ENCODE measurements at places on chromosomes 13 and 19.

GRCh38 chr19:42165146-42165545 lies 32.9 kb upstream of the POU2F2 start:
- DNase-seq = no peak

GRCh38 chr19:14467816-14468215 lies 7.3 kb downstream of the PTGER1 start:
- DNase-seq = no peak

DNA sequence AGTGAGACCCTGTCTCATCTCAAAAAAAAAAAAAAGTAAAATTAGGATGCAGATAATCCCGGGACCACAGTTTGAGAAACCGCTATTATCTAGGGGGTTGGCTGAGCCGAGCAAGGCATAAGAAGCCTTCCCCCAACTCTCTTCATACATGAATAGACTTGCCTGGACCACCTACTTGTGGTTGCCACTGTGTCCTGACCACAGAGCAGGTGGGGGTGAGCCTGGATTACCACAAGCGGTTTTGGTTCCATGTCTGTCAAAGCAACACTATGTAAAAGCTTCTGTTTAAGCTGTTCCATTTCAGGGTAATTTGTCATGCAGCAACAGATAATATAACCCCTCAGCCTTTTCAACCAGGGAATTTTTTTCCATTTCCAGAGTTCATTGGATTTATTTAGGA lies 3.3 kb upstream of the NAPA start:
- no peak for DNase-seq

- no peak for DNase-seq
Measured at GRCh38 chr13:99469041-99469440, 32.2 kb upstream of the TM9SF2 start.

DNA sequence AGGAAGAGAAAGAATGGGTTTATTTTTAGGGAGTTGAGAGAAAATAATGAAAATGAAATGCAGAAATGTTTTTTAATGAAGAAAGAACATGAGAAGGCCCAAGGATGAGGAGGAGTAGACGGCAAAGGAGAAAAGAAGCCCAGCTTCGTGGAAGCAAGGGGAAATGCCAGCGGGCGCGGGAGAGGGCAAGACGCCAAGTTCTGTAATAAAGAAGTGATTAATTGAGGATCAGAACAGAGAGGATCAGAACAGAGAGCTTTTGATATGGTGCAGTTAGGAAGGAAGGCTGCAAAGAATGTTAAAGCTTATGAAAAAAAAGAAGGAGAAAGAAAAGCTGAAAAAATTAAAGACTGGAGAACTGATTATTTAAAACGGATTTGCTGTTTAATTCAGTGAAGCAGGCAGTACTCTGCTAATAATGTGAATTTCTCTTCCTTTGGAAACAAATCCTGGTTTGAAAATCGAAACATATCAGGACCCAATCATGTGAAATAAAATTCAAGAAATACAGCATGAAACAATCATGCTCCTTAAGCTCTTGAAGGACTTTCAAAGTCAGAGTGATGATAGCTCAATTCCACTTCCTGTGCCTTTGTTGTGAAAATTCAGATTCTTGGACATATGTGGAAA lies 99.3 kb upstream of the SOX1 start:
- DNase-seq = no peak

DNA sequence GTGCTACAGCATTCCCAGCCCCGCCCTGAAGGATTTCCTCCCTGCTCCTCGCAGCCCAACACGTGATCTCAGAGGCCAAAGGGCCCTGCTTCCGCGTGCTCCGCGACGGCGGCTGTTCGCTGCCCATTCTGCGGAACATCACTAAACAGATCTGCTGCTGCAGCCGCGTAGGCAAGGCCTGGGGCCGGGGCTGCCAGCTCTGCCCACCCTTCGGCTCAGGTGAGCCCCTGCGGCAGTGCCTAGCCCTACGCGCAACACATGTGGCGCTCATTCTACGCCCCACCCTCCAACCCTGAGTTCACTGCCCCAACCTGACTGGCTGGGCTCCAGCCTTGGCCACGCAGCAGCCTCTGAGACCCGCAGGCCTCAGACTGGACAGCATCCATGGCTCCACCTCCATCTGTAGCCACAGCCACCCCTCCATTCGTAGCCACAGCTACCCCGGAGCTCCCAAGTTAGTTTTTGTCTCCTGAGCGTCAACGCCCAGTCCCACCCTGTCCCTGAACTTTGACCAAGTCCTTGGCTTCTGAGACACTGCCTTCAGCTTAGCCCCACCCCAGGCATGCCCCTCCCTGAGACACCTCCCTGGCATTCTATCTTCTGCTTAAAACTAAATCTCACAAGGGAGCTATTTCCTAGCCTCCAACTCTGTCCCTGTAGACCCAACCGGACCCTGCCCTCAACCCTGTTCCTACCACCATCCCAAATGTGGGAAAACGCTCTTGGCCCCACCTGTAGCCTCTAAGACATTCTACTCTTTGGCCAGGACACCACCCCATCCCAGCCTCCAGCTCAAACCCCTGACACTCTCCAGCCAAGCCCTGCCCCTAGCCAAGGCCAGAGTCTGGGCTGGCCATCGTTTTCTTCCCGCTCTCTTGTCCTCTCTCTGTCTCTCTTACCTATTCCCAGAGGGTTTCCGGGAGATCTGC lies 6.4 kb downstream of the LTBP4 start:
- no peak for DNase-seq

- no peak for DNase-seq
Measured at GRCh38 chr19:38068826-38069225, 155.2 kb downstream of the DPF1 start.

GRCh38 chr19:58578012-58578925 lies 5.1 kb upstream of the MZF1 start:
- no peak for DNase-seq

- DNase-seq = peak; percentile 74
Measured at GRCh38 chr19:49690656-49691242, at the start of gene CPT1C. TSS of gene CPT1C (plus strand) at chr19:49691116. CDS start at chr19:49692253, 1,137 bp downstream.

DNA sequence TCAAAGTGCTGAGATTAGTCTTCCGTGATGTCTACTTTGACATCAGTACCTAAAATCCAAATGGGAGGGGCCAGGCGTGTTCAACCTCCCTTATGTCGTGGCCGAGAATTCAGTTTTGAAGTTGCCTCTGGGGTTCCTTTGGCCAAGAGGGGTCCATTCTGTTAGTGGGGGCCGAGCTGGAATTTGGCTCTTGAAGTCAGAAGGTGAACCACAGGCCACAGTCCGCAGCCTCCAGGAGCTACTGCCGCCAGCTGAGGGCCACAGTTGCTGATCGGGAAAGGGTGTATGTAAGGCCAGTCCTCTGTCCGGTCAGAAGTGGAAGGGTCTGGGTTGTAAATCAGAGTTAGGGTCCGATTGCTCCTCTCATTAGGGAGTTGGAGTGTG lies 31.0 kb downstream of the ATP11A start:
- no peak for DNase-seq

GRCh38 chr13:111296417-111296816 lies 24.0 kb upstream of the TEX29 start:
- no peak for DNase-seq

GRCh38 chr13:44974056-44974793 lies 15.0 kb downstream of the NUFIP1 start:
- DNase-seq = peak; percentile 70

DNA sequence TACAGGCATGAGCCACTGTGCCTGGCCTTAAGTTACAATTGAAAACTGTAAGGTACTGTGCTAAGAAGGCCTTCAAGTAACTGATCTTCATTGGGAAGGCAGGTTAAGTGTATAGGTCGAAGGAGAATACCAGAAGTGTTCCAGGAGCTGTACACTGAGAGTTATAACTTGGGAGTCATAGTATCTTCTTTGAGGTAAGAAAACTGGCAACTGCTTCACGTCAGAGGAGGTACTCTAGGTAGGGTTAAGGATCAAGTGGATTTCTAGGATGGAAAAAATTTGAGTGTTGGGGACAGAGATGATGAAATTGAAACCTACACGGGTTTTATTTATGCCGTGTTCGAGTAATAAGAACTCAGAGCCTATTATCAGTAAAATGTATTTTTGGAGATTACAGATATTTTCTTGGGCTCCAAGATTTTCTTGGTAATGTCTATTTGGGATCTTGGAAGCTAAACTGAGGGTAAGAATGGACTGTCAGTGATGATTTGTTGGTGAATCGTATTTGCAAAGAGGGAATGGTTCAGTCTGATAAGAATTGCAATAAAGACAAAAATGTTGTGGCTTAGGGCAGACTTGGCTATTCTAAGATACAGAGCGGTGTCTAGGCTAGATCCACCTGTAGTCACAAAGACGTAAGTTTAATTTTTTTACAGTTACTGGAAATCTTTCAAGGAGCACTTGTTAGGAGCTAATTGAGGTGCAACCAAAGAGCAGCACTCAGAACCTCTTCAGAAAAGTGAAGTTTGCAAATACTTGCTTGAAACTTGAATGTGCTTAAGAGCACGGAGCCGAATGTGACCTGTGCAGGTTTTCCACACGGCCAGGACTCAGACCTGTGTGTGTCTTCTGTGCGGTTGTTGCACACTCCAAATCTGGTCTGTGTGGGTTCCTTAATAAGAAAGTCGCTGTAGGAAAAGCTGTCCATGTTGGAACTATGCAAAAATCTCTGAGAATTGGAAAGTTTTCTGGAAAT lies 102.5 kb downstream of the URI1 start:
- DNase-seq = no peak

DNA sequence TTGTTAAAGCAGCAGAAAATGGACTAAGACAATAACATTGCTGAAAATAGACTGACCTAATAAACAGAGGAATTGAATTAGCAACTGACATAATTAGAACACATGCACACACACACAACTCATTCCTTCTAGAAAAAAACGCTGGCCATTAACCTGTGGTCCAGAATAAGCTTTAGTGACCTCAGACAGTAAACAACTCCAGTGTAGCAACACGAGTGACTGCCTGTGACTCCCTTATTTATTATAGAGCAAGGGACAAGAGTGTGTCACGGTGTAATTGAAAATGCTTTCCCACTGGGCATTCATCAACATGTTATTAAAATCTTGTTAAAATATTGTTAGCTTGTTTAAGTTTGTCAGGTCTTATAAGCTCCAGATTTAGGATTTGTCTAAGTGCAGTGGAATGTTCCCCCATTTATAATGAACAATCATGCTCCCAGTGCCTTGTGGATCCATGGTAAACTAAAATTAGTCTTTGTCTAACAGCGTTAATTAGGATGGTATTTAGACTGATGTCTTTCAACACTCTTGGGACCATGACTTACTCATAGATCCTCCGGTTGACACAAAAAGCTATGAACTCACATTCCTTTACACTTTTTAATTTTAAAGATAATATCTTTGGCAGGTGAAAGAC lies 111.7 kb upstream of the IRS2 start:
- DNase-seq = no peak

DNA sequence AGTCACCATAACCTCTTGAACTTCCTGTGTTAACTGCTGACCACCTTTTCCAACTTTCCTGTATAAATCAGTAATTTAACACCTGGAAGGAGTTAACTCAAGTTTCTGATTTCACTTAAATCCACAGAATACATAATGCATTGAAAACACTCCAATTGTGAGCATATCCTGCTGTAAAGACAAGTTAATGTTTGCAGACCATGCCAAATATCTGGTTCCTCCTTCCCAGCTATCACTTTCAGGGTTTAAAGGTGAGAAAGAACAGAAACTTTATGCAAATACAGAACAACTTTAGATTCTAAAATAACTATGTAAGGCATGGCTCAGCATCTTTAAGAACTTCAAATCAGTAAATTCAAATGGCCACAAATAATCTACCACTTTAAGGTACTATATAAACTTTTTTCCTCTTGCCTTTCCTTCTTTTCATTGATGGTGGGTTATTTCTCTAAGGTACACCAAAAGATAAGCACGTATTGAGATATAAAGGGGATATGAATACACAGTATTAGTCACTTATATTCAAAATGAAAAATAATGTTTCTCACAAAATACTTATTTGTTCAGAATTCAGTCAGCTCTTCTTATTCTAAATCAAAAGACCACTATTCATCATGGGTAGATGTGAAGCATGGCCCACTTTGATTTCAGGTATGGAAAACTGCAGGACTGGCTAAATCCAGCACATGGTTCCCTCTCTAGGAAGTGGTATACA lies 6.6 kb upstream of the TPTE2 start:
- no peak for DNase-seq

- DNase-seq = peak; percentile 78
Measured at GRCh38 chr13:28707629-28708427, 10.9 kb downstream of the SLC46A3 start.

DNA sequence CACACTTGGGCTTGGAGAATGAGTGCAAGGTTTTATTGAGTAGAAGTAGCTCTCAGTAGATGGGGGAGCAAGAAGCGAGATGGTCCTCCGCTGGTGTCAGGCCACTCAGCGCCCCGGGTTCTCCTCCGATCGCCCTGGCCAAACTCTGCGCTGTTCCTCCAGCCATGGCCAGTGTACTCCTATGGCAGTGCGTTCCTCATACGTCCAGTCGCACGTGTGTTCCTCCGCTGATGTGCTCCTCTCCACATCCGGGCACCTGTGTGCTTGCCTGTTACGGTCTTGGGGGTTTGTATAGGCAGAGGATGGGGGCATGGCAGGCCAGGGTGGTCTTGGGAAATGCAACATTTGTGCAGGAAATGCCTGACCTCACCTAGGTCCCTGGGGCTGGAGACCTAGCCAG lies 1899.4 kb downstream of the PCDH9 start:
- no peak for DNase-seq

- no peak for DNase-seq
Measured at GRCh38 chr19:40091205-40092129, 724 bp upstream of the ZNF780A start.

DNA sequence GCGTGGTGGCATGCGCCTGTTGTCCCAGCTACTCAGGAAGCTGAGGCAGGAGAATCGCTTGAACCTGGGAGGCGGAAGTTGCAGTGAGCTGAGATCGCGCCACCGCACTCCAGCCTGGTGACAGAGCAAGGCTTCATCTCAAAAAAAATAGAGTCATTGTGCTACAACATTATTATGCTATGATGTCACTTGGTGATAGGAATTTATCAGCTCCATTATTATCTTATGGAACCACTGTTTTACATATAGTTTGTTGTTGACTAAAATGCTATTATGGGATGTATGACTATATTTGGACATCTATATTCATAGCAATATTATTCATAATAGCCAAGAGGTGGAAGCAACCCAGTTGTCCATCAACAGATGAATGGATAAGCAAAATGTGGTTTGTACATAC lies 26.4 kb upstream of the SLC7A1 start:
- DNase-seq = no peak

- peak; percentile 25 for DNase-seq
Measured at GRCh38 chr13:39036212-39036611, 1.7 kb downstream of the PROSER1 start.

DNA sequence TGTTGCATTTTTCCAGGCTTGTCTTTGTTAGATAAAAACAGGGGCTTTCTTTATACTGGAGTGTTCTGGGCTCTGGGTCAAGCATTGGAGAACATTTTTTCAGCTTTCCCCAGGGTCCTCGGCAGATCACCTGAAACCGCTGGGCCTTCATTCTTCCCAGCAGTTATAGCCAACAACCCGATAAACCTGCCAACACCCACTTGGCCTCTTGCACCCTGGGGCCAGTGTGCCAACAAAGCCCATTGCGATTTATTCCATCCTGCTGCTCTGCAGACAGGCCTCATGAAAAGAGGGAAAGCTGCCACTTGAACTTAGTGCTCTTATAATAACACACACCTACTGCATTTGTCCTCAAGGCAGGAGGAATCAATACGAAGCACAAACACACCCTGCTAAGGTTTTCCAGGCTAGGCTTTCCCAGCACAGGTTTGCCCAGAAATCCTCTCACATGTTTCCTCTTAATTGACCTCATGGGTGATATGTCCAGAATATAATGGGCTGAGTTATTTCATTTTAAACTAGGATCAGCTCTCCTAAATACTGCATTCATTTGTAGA lies 669.3 kb downstream of the LIG4 start:
- DNase-seq = no peak
